ENCODE measurements at places on chromosomes 3 and 15.

DNA sequence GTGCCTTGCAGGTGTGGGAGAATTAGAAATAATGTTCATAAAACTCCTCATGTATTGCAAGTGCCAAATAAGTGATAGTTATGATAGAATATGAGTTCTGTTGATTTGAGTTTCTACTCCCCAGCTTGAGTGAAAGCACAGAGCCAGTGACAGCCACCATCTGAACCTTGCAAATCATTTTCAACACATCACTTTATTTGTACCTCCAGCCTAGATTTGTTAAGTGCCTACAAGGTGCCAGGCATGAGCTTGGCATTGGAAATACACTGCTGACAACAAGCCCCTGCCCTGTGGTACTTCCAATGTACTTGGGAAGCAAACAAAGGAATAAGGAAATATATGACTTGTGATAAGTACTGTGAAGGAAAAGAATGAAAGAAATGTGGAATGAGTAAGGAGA is 17.0 kb downstream of the FEZF2 start:
- DNase-seq = no peak

DNA sequence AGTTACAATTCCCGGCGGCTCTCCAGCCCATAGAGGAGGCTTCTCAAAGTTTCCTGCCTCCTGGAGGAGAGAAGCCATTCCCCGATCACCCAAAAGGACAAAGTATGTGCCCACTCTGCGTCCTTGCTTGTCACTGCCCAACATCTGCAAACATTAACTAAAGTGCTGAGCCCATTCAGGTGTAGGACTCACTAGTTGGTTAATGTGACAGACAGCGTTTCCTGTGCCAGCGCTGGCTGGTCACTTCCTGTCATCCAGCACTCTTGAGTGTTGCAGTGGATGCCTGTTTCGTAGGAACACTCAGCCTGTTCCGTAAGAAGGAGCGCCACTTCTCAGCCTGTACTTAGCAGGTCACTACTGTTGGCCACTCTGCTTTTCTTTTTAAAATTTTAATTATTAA is 100.3 kb downstream of the APBA2 start:
- DNase-seq = peak; percentile 19

GRCh38 chr3:53174346-53175250 is 13.6 kb downstream of the PRKCD start:
- DNase-seq = no peak

GRCh38 chr3:144415492-144415891 is 443.9 kb downstream of the DIPK2A start:
- no peak for DNase-seq

GRCh38 chr3:41241161-41241560 is 41.9 kb downstream of the CTNNB1 start:
- DNase-seq = no peak

DNA sequence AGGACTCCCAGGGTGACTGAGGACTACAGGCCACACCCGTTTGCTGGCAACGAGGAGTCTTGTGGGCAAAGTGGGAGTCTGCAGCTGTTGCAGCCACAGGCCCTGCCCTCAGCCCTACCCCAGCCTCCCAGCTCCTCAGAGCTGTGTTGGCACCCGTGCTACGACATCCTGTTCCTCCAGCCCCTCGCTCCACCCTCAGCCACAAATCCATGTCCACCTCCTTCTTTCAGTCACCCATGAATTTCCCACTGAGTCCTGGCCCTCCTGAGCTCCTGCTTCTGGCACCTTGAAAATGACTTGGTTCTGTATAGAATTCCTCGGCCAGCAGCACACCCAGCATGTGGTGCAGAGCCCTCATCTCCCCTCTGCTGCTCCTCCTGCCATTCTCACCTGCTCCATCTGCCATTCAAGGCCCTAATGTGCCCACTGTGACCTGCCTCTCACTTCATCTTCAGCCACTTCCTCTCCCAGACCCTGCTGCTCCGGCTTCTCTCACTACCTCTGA is 20.9 kb upstream of the VILL start:
- DNase-seq = no peak

GRCh38 chr3:4688411-4688810 is 195.3 kb downstream of the ITPR1 start:
- no peak for DNase-seq

DNA sequence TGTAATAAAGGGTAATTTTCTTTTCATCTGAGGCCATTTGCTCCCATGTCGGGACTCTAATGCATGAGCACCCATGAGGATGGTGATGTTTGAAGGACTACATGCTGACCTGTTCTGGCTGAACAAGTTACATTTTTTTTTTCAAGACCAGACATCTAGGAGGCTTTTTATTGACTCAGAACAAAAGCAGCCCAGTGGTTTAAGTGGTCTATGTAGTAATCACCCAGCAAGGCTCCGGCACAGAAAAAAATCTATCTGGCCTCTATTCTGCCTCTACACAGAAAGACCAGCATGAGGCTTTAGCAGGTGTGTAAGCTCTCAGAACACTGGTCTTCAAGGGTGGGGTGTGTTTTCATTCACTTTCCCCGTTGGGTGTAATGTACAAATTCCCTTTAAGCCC is 95.1 kb upstream of the ZBED2 start:
- no peak for DNase-seq

GRCh38 chr3:6644070-6644929 is 216.6 kb upstream of the GRM7 start:
- DNase-seq = no peak

DNA sequence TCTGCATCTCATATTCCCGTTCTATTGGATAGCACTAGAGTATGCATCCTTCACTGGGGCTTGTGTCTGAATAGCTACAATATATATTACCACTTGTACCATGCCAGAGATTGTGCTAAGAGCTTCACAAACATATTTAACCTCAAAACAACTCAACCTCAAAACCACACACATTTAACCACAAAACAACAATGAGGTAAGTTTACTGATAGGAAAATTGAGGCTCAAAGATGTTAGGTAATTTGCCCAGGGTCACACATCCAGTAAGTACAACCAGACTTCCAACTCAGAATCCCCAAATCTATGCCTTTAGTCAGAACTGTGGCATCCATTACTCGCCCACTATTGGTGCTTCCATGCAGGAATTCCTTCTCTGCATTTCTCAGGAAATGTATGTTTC is 220.0 kb downstream of the FAM43A start:
- no peak for DNase-seq

DNA sequence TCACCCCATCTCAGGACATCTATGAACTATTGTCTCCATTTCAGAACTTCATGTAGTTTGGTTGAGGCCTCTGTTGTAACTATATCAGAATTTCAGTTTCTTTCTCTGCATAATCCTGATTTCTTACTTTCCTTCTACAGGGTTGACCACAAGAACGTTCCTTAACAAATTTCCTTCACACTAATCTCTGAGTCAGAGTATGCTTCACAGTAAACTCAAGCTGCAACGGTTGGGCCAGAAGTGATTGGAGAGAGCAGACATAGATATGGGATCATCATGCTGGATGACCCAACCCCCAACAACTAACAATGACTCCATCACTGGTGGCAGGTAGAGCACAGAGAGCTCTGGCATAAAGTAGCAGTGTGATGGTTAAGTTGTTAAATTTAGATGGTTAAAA is 128.8 kb upstream of the OSTN start:
- no peak for DNase-seq

GRCh38 chr3:181103605-181104004 is 114.1 kb upstream of the DNAJC19 start:
- no peak for DNase-seq

GRCh38 chr3:189225431-189225830 is 53.7 kb downstream of the TPRG1 start:
- no peak for DNase-seq

GRCh38 chr15:38294126-38294525 is 41.5 kb downstream of the SPRED1 start:
- DNase-seq = no peak

Measured in CD4-positive, alpha-beta T cell (primary cell).